H7 (cell line): ENCODE measurements at places on chromosomes 2 and 18. TPM values are rescaled to one million over a fixed set of nuclear protein-coding genes. Genes with fewer than 3 reads are reported as not detected.
A peak's percentile ranks its signal among the peaks of the same experiment; 100 is the strongest.

The TMEM131 gene
- 7.4 and 10.0 TPM in 2 replicates for total RNA-seq

The ESPNL gene
- total RNA-seq, result 0.81 and 1.5 TPM in 2 replicates

The ZNF532 gene
- total RNA-seq, result 71.6 and 111 TPM in 2 replicates

The CD302 gene
- total RNA-seq, result 0.33 and 1.2 TPM in 2 replicates

The GORASP2 gene
- 49.1 and 65.3 TPM in 2 replicates for total RNA-seq

The SLC4A5 gene
- total RNA-seq, result 0.90 and 1.1 TPM in 2 replicates

The NETO1 gene
- total RNA-seq, result 9.9 and 15.9 TPM in 2 replicates

The ESCO1 gene
- 27.4 and 45.4 TPM in 2 replicates for total RNA-seq

DNA sequence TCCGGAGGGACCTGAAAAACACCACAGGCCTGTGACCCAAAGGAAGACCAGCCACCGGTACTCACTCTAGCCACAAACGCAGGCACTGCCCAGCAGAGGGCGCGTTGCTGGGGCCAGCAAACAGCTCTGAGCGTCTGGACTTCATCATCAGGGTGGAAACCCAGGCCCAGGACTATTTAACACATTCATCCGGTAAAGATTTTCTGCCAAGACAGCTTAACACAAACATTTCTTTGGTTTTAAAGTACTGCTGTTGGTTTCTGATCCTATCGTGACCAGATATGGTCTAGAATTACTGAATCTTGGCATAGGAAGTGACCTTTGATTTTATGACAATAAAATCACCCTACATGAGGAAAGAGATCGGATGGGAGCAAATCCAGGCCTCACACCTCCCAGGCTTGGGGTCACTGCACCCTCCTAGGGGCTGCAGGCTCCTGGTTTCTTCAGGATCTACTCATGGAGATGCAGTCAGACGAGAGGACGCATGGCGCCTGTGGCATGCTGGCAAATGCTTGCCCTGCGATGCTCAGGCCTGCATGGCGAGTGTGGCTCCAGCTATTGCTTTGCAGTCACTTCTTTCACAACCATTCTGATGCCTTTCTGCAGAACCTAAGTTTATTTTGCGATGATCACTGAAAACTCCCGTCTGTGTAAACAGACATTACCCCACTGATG, 130.4 kb downstream of the COL4A4 start:
- DNase-seq, result peak; percentile 76

- DNase-seq, result no peak
Measured at GRCh38 chr2:126846241-126846640, 52.4 kb upstream of the TEX51 start.

- no peak for DNase-seq
Measured at GRCh38 chr18:413233-413632, 87.3 kb downstream of the COLEC12 start.

GRCh38 chr18:53360501-53361443, 863.7 kb downstream of the MBD2 start:
- no peak for DNase-seq

DNA sequence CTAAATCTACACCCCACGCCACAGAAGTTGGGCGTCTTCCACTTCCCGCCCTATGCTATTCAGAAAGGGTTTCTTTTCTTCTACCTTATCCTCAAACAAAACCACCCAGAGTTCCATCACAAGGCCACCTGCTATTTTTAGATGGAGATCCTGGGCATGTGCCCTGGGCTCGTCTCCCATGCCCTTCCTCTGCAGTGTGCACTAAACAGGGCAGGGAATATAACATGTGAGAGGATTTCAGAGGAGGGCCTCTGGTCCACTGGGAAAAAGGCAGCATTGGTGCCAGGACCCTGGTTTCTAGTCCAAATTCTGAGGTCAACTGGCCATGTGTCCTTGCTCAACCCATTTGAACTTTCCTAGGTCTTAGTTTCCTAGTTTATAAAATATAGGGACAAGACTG, 320.0 kb downstream of the NCKAP5 start:
- DNase-seq, result no peak

GRCh38 chr18:33916200-33916599, 308.5 kb downstream of the NOL4 start:
- peak; percentile 24 for DNase-seq

DNA sequence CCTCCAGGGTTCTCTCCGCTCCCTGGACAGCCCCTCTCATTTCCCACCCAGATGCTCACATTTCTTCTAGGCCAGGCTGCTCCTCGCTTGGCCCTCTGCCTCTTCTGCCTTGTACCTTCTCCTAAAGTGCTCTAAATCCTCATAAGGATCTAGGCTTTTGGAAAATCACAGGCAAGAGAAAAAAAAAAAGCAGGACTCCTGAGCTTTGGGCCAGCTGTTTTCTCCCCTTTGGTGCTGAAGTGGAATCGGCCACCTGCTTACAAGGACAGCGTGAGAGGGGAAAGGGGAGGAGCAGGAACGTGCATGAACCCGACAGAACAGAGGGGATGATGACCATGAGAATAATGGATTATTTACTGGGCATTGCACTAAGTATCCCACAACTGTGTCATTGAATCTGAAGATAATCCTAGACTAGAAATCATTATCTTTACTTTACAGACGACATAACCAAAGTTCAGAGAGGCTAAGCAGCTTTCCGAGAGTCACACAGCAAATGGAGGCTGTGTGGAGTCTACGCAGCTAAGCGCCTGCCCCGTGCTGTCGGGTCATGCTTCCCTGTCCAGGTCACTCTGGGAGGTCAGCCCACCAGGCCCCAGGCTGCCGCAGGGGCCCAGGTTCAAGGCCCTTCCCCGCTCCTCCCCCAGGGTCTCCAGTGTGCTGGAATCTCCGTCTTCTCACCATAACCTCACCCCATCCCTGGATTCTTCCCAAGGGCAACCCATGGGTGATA, 141.9 kb downstream of the PXDN start:
- peak; percentile 49 for DNase-seq

DNA sequence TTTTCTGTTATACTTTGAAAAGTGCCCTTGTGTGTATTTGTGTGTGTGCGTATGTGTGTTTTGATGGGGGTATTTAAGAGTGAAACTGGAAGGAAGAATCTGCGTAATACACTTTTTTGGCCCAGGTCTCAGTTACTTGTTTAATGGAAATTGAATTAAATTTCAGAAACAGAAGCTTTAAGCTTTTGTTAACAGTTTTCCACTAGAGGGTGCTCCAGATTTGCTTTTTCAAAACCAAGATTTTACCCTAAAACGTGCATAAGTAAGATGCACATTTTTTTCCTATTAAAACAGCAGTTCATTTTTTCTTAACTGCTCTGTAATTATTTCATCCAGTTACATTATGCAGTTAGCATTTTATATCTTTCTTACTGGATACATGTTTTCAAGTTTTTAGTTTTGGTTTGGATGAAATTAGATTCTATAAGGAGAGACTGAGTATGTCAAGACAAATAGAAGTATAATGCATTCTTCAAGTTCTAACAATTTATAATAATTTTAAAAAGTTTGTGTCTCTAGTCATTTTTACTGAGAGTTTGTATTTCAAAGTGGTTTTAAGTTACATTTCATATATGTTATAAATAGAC, 97.2 kb downstream of the PIK3C3 start:
- DNase-seq, result peak; percentile 1

DNA sequence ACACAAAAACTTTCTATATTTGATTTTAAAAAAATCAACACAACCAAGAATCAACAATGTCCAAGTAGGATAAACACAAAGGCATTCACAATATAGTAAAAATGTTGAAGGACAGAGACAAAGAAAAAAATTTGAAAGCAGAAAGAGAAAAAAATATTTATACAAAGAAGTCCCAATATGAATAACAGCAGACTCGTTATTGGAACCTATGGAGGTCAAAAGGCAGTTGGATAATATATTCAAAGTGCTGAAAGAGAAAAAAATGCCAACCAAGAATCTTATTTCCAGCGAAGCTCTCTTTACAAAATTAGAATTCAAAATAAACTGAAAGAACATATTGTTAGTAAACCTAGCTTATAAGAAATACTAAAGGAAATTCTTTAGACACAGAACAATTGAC, 859.5 kb downstream of the LRP1B start:
- DNase-seq, result no peak

GRCh38 chr18:71998547-71999097, 545.5 kb downstream of the CBLN2 start:
- no peak for DNase-seq

DNA sequence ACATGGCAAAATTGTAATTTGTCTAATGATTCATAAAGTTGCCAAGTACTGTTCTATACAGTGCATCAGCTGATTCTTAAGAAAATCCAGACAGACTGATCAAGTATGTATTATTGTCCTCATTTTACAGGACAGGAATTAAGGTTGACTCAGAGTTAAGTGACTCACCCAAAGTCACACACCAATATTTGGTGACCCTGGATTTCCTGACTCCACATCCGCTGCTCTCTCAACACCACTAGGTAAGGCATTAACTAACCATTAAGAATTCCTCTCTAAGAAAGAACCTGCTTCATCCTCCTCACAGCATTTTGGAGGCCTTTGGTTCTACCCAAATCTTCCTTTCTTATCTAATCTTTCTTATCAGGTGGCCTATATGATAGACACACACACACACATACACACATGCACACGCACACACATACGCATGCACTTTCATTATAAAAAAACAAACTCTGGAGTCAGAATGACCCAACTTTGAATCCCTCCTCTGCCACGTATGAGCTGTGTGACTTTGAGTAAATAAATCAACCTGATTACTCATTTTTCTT, 150.8 kb downstream of the ANKRD44 start:
- no peak for DNase-seq

DNA sequence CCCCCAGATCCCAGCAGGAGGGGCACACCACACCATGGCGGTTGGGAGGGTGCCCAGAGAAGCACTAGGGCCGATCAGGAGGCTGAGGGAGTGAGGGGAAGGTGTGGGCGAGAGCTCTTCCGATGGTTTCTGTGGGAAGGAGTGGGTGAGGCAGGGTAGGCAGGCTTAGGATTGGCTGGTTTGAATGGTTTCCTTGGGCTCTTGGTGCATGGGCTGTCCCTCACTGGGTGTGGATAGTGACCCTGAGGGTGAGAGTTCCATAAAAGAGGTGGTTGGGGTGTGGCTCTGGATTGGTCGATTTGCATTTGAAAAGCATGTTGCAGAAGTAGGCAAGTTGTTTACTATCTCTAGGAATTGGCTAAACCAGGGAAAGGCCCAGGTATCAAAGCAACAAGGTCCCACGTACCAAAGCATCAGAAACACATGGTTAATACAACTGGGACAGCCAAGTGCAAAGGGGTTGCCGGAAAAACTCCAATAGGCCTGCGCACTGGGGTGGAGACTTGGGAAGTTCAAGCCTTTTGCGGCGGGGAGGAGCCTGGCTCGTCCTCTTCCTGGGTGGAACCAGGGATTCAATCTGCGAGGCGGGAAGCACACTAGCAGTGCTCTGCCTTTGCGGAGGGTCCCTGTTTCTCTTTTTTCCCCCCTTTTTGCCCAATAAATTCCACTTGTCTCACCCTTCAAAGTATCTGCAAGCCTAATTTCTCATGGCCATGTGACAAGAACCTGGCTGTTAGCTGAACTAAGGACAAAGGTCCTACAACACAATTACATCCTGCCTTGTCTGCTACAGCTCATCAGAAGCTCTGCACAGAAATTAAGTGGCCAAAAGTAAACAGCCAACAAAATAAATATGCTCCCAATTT, 43.2 kb downstream of the IL1R2 start:
- no peak for DNase-seq

DNA sequence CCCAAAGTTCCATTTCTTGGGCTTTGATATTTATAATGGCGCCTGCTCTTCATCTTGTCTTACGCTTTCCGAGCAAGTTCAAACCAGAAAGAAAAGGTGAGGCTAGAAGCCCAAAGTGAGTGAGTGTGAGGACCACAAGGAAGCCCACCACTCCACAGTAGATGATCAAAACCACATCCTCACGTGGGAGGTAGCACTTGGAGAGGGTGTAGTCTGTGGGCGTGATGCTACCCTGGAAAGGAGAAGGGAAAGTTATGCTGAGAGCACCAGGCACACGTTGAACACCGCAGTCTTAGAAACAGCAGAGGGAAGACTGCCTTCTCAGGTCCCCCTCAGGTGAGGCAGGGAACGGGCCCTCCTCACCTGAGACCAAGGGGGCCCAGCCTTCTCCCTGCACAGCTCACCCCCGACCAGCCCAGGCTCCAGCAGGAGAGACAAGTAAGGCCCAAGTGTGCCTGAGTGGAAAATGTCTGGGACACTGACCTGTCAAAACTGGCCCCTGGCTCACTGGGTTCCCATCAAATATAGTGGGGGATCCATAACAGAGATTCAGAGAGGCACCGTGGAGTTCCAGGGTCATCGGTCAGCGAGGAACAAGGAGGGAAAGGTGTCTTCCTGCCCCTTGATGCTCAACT, 23.6 kb downstream of the MPPE1 start:
- DNase-seq, result no peak

DNA sequence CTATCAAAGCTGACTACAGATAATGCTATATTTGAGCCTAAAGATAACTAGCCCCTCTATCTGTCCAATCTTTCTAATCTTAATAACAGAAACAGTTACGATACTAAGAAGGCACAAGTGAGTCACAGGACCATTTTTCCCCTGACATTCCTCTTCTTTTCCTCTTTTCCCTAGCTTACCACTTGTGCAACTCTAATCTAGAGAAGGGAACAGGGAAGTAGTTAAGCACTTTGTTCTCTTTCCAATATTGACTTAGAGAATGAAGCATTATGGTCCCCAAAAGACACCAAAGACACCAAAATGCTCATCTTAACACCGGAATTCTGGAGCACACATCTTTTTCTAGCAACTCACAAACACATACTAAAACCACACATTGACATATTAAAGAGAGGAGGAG, 1.8 kb downstream of the PDE11A start:
- no peak for DNase-seq

DNA sequence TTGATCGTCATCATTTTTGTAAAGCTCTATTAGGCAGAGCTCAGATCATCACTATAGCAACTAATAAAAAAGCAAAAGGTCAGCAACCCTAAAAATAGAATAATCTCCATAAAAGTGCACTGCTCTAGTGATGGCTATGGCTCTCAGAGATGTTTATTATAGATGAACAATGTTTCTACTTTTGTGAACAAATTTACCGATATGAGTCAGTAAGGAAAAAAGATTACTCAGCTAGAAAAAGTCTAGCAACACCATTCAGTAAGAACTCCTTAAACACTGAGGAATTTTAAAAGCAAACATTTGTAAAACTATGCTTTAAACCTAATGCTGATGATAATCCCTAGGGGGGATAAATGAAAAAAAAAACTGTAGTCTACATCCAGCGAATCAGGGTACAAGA, 69.6 kb downstream of the ACVR1C start:
- DNase-seq, result no peak

- no peak for DNase-seq
Measured at GRCh38 chr18:77321823-77322805, 72.5 kb downstream of the GALR1 start.

DNA sequence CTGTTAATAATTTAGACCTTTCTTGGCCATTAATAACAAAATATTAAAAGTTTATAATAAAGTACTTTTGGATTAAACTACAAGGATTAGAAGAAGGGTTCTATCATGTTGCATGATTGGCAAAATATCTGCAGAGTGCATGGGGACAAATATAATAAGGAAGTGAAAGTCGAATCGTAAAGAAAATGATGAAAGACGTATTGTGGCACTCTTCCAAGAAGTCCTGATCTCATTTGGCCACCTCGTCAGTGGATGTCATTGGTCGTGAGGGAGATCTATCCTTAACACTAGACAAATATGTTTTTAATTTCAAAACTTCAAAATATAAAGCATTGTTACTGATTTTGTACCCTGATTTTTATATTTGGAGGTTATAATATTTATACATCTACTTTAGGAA, 197.7 kb upstream of the STON1 start:
- no peak for DNase-seq

- peak; percentile 64 for DNase-seq
Measured at GRCh38 chr2:88626171-88627054, 851 bp downstream of the EIF2AK3 start.
